ENCODE measurements at places on chromosomes 7 and 10. TPM values are rescaled to one million over a fixed set of nuclear protein-coding genes. Genes with fewer than 3 reads are reported as not detected.

The LIPK gene
- total RNA-seq: not detected

The CTBP2 gene
- total RNA-seq: 119 TPM

The AKR1C3 gene
- 1,052 TPM for total RNA-seq

The PRF1 gene
- 0.05 TPM for total RNA-seq

The IFIT5 gene
- total RNA-seq: 12.2 TPM

The LOXL4 gene
- total RNA-seq: 1.6 TPM

The HOXA4 gene
- 1.6 TPM for total RNA-seq

The CALHM1 gene
- total RNA-seq: not detected

The PPRC1 gene
- total RNA-seq: 62.3 TPM

The GAD2 gene
- not detected for total RNA-seq

The RAB19 gene
- not detected for total RNA-seq

The TFEC gene
- total RNA-seq: 0.14 TPM

The C7orf57 gene
- 0.35 TPM for total RNA-seq

The AP5Z1 gene
- 27.6 TPM for total RNA-seq

The LIPF gene
- total RNA-seq: not detected

The NUDT1 gene
- 98.7 TPM for total RNA-seq

Data from A549 treated with dexamethasone at 1 μM for 4 hours (cell line).